Activated naive CD8-positive, alpha-beta T cell treated with anti-CD3 and anti-CD28 coated beads, Interleukin-2, amount 10 ng/mL, durations not matched to agents 7 days and 5 days (primary cell): ENCODE measurements at places on chromosomes 7 and 10. TPM values are rescaled to one million over a fixed set of nuclear protein-coding genes. Genes with fewer than 3 reads are reported as not detected.
A peak's percentile ranks its signal among the peaks of the same experiment; 100 is the strongest.

GRCh38 chr7:28003408-28003807, 177.2 kb downstream of the JAZF1 start:
- no peaks in the 10 kb centered on the region for H3K36me3 ChIP-seq
- no peak overlapping the region for H3K27ac ChIP-seq
- peaks cover 8% of the 10 kb centered on the region for H3K4me1 ChIP-seq

DNA sequence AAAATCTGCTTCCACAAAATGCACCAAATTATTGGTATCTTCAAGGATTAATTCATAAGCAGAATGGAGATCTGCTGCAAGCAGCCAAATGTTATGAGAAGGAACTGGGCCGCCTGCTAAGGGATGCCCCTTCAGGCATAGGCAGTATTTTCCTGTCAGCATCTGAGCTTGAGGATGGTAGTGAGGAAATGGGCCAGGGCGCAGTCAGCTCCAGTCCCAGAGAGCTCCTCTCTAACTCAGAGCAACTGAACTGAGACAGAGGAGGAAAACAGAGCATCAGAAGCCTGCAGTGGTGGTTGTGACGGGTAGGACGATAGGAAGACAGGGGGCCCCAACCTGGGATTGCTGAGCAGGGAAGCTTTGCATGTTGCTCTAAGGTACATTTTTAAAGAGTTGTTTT, 12.1 kb downstream of the IFIT3 start:
- H3K27ac ChIP-seq = no peak overlapping the region
- H3K27me3 ChIP-seq = no peaks in the 10 kb centered on the region
- H3K4me3 ChIP-seq = no peak overlapping the region
- H3K4me1 ChIP-seq = peaks cover 31% of the 10 kb centered on the region
- peaks cover 75% of the 10 kb centered on the region for H3K36me3 ChIP-seq

- H3K27me3 ChIP-seq = peaks cover 2% of the 10 kb centered on the region
- H3K27ac ChIP-seq = peak overlapping the region; percentile 5
- no peak for DNase-seq
- no peaks in the 10 kb centered on the region for H3K36me3 ChIP-seq
These were observed 18.7 kb downstream of the AKR1C1 start for GRCh38 chr10:4981722-4982471.

Gene ZKSCAN1
- 88.8 TPM for total RNA-seq

DNA sequence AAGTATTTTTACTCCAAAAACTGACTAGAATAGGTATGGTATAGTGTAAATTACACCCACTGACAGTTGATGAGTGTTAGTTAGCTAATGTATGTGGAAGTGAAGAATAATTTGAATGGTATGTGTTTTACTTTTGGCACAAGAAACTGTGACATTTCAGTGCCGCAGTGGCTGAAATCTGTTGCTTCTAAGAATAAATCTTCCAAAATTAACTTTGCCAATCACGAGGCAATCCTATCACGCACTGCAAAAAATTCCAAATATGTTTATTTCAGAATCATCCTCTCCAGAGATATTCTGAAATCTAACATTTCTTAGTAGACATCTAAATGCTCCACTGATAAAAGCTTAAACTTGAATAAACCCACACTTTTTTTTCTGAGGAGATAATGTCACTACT, 61.2 kb downstream of the PCLO start:
- H3K4me3 ChIP-seq = no peak overlapping the region
- H3K27me3 ChIP-seq = no peaks in the 10 kb centered on the region
- H3K27ac ChIP-seq = no peak overlapping the region
- H3K4me1 ChIP-seq = no peaks in the 10 kb centered on the region
